ENCODE measurements at places on chromosomes 6 and 20. TPM values are rescaled to one million over a fixed set of nuclear protein-coding genes. Genes with fewer than 3 reads are reported as not detected.
A peak's percentile ranks its signal among the peaks of the same experiment; 100 is the strongest.

DNA sequence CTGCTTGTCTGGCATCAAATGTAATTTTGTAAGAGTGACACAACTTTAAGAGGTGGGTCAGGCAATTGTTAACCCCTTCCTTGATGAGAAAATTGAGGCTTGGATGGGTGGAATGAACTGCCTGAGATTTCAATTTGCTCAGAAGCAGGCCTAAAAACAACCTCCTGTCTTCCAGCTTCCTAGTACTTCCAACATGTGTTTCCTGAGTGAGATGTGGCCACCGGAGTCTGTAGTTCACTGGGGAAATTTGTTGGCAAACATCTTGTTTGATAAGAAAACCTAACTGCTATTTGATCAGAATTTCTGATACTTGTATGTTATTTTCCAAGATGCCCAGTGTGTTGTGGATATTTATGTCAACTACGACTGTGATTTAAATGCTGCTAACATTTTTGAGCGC is 51.3 kb downstream of the ARFGEF2 start:
- no peaks in the 10 kb centered on the region for H3K27me3 ChIP-seq
- H3K4me1 ChIP-seq, result no peaks in the 10 kb centered on the region
- peaks cover 48% of the 10 kb centered on the region for H3K36me3 ChIP-seq
- no peak overlapping the region for H3K27ac ChIP-seq

Gene ZNF311
- total RNA-seq, result 0.40 TPM

GRCh38 chr6:138572885-138573284 is 73.6 kb upstream of the NHSL1 start:
- H3K4me1 ChIP-seq, result no peaks in the 10 kb centered on the region
- H3K27ac ChIP-seq, result no peak overlapping the region
- H3K4me3 ChIP-seq, result no peak overlapping the region
- no peak for DNase-seq
- no peaks in the 10 kb centered on the region for H3K27me3 ChIP-seq
- H3K36me3 ChIP-seq, result no peaks in the 10 kb centered on the region

Gene EPPIN
- total RNA-seq, result not detected

DNA sequence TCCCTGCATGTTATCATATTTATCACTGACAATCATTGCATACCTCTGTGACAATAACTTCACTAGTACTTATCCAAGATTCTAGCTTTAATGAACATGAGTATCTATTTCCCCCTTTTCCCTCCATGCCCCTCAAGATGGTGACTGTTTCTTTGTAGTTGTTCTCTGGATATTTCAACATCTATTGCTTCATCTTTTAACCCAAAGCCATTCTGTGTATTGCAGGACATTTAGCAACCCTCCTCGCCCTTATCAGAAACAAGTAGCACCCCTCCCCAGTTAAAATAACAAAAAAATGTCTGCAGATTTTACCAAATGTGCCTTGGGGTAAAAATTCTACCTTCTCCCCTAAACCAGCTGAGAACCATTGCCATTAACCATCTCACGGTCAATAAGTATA is 979.8 kb upstream of the MANEA start:
- H3K4me1 ChIP-seq, result no peaks in the 10 kb centered on the region
- no peaks in the 10 kb centered on the region for H3K27me3 ChIP-seq
- no peak for DNase-seq
- no peaks in the 10 kb centered on the region for H3K36me3 ChIP-seq
- H3K4me3 ChIP-seq, result no peak overlapping the region

- no peak for DNase-seq
- peaks cover 11% of the 10 kb centered on the region for H3K4me1 ChIP-seq
- no peak overlapping the region for H3K27ac ChIP-seq
- no peak overlapping the region for H3K4me3 ChIP-seq
- no peaks in the 10 kb centered on the region for H3K36me3 ChIP-seq
- no peaks in the 10 kb centered on the region for H3K27me3 ChIP-seq
Observed at GRCh38 chr6:119479860-119480655, 130.5 kb upstream of the MAN1A1 start.

DNA sequence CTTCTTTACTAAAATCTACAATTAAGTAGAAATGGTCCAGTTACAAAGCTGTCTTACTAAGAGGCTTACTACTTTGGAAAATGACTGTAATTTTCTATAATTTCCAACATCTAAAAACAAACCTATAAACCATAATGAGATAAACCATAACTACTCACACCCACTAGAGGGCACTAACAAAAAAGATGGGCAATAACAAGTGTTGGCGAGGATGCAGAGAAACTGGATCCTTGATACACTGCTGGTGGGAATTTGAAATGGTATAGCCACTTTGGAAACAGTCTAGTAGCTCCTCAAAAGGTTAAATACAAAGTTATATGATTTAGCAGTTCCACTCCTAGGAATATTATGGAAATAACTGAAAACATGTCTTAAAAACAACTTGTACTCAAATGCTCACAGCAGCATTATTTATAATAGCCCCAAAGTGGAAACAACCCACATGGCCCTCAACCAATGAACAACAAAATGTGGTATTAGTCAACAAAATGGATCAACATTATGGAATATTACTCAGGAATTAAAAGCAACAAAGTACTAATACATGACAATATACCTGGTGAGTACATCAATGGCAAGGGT is 50.6 kb downstream of the GJA10 start:
- peaks cover 13% of the 10 kb centered on the region for H3K4me1 ChIP-seq
- DNase-seq, result peak; percentile 26
- no peaks in the 10 kb centered on the region for H3K27me3 ChIP-seq
- H3K27ac ChIP-seq, result no peak overlapping the region
- H3K4me3 ChIP-seq, result no peak overlapping the region

Gene ZNF133
- total RNA-seq, result 17.1 TPM

DNA sequence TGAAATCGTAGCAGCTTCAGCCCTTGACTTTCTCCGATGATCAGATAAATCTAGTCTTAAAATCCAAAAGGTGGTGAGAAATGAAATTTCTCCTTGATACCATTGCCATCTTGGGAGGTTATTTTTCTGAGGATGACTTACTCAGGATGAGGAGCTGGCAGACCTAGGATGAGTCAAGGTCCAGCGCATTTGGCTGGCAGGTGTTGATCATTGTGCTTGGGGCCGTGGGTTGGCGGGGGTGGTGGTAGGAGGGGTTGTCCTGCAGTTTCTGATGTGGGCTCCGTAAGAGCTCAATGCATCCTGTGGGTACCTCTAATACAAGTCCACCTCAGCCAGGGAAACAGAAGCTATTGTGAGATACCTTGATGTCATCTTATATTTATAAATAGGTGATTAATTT is 148.3 kb upstream of the SCGN start:
- H3K27ac ChIP-seq, result no peak overlapping the region
- DNase-seq, result peak; percentile 25

DNA sequence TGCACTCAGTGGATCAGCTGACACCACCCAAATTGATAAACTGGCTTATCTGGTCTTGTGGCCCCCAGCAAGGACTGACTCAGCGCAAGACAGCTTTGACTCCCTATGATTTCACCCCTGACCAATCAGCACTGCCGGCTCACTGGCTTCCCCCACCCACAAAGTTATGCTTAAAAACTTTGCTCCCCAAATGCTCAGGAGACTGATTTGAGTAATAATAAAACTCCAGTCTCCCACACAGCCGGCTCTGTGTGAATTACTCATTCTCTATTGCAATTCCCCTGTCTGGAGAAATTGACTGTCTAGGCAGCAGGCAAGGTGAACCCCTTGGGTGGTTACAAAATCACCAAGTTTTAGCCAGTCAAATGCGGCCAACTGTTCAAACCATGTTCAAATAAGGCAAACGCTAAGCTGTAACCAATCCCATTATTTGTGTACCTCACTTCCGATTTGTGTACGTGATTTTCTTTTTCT is 32.5 kb downstream of the SLC22A2 start:
- no peak for DNase-seq
- H3K4me3 ChIP-seq, result no peak overlapping the region
- no peaks in the 10 kb centered on the region for H3K36me3 ChIP-seq
- H3K27ac ChIP-seq, result no peak overlapping the region

GRCh38 chr6:170108890-170109587 is 181.8 kb downstream of the DLL1 start:
- no peaks in the 10 kb centered on the region for H3K36me3 ChIP-seq
- 0 out of 2 replicates have a peak, but pooled peaks cover 7% of the 10 kb centered on the region for H3K27me3 ChIP-seq
- no peak overlapping the region for H3K4me3 ChIP-seq
- no peak for DNase-seq

DNA sequence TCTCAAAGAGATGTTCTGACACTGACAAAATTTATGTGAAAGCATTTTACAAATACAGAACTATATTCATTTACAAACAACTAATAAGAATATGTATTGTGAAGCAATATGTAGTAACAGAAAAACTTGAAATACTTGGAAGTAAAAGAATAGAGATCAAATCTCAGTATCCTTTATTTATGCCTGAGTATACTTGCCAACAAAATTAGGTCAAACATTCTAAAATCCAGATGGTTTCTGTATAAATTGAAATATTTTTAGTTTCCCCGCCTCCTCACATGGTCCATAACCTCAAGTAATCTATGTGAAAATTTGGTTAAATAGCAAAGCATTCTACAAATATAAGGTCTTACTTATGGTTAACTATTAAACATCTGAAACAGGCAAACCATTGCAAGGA is 545.4 kb downstream of the EYS start:
- H3K27ac ChIP-seq, result no peak overlapping the region
- H3K4me1 ChIP-seq, result no peaks in the 10 kb centered on the region
- no peaks in the 10 kb centered on the region for H3K36me3 ChIP-seq
- no peak for DNase-seq
- H3K27me3 ChIP-seq, result no peaks in the 10 kb centered on the region

DNA sequence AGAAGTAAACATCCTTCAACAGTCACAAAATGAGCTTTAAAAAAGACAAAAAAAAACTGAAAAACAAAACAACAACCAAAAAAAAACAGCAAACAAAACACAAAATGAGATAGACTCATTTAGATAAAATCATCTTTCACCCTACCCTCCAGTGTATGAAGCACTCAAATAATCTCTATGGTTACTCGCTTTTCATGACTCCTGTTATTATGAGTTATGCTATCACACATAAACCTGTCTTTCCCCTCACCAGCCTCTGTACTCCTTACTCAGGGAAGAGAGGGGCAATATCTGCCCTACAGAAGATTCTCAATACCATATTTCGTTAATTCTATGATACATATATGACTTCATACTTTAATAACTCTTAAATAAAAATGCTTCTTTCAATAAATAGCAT is 158.2 kb downstream of the TPBG start:
- DNase-seq, result no peak
- H3K4me3 ChIP-seq, result no peak overlapping the region
- no peaks in the 10 kb centered on the region for H3K27me3 ChIP-seq
- no peaks in the 10 kb centered on the region for H3K4me1 ChIP-seq
- H3K27ac ChIP-seq, result no peak overlapping the region
- no peaks in the 10 kb centered on the region for H3K36me3 ChIP-seq

DNA sequence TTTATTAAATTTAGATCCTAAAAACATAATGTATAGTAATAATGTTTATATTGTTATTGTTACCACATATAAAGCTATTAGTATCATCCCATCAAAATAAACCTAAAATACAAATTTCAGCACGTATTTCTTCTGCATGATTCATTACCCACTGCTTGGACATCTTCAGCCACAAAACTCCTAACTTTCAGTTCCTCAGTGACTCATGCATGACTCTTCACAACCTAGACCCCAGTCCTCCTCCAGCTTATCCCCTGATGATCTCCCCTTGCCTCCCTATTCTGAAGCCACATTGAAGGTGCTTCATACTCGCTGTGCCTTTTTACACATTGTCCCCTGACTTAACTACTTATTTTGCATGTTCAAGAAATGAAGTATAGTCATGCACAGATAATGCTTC is 11.2 kb upstream of the GPRC6A start:
- no peak overlapping the region for H3K27ac ChIP-seq
- no peaks in the 10 kb centered on the region for H3K36me3 ChIP-seq
- no peaks in the 10 kb centered on the region for H3K4me1 ChIP-seq
- peak; percentile 62 for DNase-seq
- H3K27me3 ChIP-seq, result no peaks in the 10 kb centered on the region

GRCh38 chr6:160678230-160678629 is 14.2 kb upstream of the LPA start:
- H3K4me3 ChIP-seq, result no peak overlapping the region
- no peak for DNase-seq
- no peaks in the 10 kb centered on the region for H3K36me3 ChIP-seq
- H3K27ac ChIP-seq, result no peak overlapping the region

DNA sequence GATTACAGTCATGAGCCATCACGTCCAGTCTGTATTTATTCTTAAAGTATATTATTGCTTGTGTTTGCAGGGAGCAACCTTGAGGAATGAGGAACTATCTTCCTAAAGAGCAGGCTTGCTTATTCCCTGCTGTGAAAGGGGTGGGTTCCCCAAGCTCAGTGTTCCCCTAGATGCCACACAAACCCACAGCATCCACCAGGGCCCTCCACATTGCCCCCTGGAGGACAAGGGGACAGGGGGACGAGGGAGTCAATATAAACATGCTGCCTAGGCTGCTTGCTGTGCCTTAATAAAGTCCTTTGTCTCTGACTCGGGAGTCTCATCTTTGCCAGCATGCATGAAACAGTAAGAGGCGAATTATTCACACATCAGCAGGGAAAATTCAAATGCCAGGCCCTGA is 8.0 kb upstream of the IDH3B start:
- H3K27ac ChIP-seq, result no peak overlapping the region
- no peaks in the 10 kb centered on the region for H3K36me3 ChIP-seq
- DNase-seq, result no peak
- H3K4me1 ChIP-seq, result no peaks in the 10 kb centered on the region

Gene HLA-DMB
- not detected for total RNA-seq

GRCh38 chr6:32188381-32189068 is 1.5 kb downstream of the PBX2 start:
- H3K4me3 ChIP-seq, result peak overlapping the region; percentile 84
- no peaks in the 10 kb centered on the region for H3K36me3 ChIP-seq
- DNase-seq, result no peak
- no peak overlapping the region for H3K27ac ChIP-seq

DNA sequence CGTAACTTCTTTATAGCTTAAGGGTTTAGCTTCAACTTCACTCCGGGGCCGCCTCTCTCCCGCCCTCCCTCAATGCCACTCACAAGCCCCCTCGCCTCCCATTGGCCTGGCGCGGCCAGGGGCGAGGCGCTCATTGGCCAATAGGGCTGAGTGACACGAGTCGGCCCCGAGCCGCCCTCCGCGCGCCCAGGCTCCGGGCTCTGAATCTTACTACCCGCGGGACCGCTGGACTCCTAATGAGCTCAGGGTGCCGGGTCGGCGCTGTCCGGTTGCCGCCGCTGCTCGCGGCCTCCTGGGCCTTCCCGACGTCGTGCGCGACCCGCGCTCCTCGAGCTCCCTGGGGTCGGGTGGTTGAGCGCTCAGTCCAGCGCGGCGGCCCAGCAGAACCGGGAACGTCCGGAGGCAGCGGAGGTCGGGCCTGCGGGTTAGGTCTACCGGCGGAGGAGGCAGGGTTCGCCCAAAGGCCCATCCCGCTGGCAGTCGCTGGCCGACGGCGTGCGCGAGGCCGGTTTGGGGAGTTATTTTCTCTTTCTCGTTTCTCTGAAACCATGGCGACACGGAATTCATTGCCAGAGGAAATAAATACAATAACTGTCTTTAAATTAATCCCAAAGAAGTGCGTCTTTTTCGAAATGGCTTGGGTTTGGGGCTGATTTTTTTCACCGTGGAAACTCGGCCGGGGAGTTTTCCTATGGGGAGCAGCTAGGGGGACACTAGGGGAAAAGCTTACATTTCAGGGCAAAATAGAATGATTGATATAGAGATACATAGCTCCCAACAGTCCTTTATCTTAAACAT is at the start of gene SIM1:
TSS of gene SIM1 (minus strand) at position 19 of the 798 bp plus-strand sequence. CDS start 1,453 bp downstream, outside the sequence.
- H3K27ac ChIP-seq, result no peak within 1 kb of the TSS
- H3K27me3 ChIP-seq, result no peaks in the 10 kb centered on the region
- DNase-seq, result no peak
- H3K4me1 ChIP-seq, result no peaks in the 10 kb centered on the region
- H3K4me3 ChIP-seq, result no peak within 1 kb of the TSS
